GM19239 (cell line): ENCODE measurements at places on chromosomes 6 and 20.

DNA sequence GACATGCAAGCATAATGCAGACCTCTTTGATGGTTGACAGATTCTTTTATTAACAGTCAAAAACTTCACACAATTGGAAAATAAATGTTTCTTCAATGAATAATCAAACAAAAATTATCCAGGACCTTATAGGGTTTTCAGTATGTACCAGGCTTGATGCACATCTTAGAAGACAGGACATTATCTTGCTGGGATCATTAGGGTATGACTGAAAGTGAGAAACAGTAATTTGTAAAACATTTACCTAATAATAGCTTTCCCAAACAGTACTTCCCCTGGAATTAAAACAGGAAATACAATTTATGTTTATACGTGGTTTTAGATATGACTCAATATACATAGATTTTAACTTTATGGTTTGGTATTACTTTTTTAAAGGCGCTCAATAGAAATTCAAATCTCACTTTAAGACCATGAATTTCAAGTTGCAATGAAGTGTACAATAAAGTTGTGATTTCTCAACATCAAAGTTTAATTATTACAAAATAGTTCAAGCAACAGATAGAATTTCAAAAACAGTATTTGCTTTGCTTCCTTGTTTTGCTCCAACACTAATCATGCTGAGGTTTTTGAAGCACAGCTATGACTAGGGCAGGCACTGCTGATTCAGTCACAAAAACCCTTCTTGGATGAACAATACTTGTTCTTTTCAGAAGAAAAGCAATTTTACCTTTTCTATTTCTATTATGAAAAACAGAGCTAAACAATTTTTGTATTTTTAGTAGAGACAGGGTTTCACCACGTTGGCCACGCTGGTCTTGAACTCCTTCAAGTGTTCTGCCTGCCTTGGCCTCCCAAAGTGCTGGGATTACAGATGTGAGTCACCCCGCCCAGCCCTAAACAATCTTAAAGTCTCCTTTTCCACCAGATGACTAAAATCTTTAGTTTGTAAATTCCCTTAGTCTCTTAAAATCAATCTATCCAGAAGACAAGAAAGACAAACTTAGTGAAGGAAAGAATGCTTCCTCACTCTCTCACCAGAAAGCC is 13.7 kb downstream of the SOD2 start:
- DNase-seq: no peak

- no peak for DNase-seq
These were observed 20.2 kb upstream of the FHL5 start for GRCh38 chr6:96542702-96543101.

DNA sequence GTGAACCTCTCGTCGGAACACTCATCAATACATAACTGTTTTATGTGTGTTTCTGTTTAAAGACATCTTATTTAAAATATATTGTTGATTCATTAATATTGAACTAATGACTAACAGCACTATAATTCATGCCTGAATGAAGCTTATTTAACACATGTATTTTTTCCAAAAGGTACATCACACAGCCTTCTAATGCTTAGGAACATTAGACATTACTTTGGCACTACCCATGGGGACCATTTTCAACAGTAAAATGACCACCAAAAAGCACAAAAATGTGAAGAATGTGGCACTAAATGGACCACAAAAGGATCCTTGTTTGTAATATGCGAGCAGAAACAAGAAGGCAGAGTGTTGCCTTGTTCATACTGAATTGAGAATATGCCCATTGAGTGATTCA is 109.2 kb downstream of the CEP57L1 start:
- DNase-seq: no peak

DNA sequence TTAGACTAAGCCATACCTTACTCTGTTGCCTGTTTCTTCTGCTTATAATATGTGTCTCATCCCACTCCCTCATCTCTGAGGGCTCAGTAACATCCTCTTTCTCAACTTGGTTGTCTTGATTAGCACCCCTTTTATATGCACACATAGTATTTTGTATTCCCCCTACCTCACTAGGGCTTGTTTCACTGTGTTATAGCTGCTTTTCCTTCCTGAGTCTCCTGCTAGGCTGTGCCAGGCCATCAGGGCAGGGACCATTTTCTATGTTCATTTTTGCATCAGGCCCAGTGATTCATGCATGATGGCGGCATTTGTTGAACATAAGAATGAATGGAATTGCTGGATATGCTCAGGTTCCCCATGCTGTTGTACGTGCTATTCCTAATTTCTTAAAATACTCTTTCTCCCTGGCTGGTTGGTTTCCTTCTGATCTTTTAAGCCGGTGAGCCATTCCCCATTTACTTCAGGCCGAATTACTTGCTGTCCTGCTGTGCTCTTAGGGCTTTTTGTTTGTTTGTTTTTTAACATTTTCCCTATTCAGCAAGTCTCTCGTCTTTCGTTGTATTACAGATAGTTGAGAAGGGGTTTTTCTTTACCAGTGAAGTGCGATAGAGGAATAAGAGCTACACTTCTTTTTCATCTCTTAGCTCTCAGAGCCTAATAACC is 183.2 kb downstream of the CARMIL1 start:
- no peak for DNase-seq

GRCh38 chr6:39276379-39276995 is 37.7 kb downstream of the KCNK17 start:
- DNase-seq: no peak

DNA sequence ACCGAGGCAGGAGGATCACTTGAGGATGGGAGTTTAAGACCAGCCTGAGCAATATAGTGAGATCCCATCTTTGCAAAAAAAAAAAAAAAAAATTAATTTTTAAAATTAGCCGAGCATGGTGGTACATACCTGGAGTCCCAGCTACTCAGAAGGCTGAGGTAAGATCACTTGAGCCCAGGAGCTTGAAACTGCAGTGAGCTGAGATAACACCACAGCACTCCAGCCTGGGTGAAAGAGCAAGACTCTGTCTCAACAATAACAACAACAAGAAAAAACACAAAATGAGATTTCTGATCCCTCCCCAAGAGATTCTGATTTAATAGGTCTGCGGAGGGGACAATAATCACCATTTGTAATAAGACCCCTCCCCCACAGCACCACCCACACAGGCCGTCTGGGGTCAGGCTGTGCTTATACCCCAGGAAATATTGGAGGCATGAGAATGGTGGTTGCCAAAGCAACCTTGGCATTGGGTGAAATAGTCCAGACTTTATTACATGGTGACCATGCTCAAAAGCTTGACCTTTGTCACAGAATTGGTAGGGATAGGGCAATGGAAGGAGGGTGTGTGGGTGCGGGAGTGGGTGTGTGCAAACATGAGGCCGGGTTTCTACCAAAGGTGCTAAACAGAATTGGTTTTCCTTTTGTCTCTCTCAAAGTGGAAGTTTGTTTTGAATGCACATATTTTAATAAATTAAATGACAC is 24.4 kb upstream of the ADTRP start:
- DNase-seq: no peak

GRCh38 chr6:3285049-3285639 is 26.4 kb downstream of the PSMG4 start:
- no peak for DNase-seq

DNA sequence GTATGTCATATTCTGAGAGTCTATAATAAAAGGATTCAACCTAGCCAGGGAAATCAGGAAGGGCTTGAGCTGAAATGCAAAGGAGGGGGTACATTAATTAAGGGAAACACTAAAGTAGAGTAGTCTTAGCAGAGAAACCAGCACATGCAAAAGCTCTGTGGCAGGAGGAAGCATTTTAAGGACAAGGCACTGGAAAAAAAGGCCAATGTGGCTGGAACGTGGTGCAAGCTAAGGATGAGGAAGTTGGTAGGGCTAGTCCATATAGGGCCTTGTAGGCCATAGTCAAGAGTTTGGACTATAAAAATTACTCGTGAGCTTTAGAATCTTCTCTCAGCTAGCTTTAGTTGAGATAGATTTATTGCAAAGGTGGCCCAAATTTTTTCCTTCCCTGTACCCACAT is 75.2 kb upstream of the TOP1 start:
- no peak for DNase-seq

DNA sequence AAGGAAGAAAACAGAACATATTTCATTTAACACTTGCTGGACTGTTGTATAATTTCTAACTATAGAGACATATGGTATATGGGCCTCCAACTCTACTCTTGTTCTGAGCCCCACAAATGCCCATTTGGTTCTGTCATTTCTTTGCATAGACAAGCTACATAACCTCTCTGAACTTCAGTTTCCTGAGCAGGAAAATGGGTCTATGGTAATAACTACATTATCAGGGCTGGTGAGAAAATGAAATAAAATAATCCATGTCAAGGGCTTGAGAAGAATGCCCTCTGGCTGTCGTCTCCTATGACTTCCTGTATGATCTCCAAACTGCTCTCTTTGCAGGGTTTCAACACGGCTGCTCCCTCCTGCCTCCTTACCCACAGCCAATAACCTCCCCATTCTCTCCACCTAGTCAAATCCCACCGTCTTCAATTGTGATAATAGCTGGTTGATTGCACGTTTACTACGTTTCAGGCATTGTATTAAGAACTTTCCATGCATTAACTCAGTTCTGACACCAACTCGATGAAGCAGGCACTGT is 12.0 kb downstream of the ZCCHC3 start:
- no peak for DNase-seq

DNA sequence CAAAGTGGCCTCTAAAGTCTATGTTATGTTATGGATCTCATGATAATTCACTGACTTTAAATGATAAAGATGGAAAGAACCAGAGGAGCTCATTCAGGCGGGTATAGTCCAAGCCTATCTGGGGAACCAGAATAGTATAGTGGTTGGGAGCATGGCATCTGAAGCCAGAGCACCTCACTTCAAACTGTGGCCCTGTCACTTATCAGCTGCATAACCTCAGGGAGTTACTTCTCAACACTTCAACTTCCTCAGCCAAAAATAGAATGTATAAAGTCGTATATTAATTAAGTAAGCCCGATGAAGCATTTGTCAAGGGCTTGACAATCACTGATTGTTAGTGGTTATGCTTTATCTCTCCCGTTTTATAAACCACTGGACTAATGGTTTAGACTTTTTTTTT is 112.7 kb downstream of the RTN4IP1 start:
- DNase-seq: no peak

DNA sequence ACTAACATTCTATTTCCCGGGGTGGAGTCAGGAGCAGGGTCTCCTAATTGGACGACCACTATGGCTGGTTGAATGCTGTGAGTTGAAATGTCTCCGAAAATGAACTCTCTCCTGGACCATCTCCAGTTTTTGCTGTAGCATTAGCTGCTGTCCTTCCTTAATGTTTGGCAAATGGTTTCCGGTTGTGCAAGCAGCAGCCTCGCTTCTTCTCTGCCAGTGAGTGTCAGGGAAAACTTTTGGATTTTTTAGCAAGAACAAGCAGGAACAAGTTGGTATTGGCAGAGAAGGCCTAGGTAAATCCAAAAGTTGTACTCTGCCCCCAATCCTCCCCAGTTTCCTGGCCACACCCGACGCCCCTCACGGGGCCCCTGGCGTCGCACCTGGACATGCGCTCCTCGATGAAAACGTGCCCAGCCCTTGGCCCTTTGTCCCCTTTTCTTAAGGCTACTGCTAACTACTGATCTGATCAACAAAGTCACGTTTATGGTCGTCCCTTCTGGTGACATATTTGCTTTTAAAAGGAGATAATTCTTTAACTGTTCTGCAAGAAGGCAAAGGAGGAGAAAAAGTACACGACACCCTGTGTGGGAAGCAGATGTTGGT is 103.2 kb downstream of the ARMC2 start:
- no peak for DNase-seq

GRCh38 chr6:123105561-123105960 is 109.5 kb downstream of the CLVS2 start:
- DNase-seq: no peak

DNA sequence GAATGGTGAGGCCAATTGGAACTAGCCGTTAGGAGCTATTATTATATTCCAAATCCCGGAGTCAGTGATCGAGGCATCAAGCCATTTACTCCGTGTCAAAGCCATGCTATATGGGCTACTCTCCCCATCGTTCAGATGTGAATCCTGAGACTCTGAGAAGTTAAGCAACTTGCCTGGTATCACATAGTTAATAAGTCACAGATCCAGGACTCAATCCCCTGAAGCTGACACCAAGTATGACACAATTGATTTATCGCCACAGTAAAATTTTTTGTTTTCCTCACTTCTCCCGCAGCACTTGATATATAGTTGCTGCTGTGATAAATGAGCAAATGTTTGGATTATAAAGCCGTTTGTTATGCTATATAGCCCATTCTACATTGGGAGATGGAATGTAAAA is 50.8 kb upstream of the TSHZ2 start:
- no peak for DNase-seq

- no peak for DNase-seq
These were observed 124.9 kb downstream of the ANKRD60 start for GRCh38 chr20:58103517-58103904.

DNA sequence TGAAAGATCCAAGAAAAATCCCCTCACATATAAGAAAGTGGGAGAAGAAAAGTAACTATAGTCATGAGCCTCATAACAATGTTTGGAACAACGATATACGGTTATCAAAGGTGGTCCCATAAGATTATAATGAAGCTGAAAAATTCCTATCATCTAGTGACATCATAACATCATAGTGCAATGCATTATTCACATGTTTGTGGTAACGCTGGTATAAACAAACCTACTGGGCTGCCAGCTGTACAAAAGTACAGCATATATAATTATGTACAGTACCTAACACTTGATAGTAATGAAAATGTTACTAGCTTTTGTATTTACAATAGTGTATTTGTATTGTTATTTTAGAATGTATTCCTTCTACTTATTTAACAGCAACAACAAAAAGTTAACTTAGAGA is 240.7 kb downstream of the RNGTT start:
- no peak for DNase-seq

DNA sequence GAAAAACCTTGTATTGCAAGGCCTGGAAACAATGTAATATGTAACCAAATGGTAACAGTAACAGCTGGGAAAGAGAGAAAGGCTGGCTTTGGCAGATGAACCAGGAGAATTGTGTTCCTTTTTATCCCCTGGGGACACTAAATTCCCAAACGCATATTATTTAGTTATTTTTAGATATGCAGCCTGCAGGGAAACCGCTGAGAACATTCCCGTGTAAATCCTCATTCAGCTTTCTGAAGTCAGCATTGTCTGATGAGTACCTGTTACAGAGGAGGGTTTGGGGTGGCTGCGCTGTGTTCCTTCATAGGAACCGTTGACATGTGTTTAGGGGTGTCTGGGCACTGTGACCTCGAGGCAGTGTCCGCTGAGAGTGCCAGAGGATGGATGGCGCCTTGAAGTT is 101.3 kb downstream of the SMOC2 start:
- no peak for DNase-seq

DNA sequence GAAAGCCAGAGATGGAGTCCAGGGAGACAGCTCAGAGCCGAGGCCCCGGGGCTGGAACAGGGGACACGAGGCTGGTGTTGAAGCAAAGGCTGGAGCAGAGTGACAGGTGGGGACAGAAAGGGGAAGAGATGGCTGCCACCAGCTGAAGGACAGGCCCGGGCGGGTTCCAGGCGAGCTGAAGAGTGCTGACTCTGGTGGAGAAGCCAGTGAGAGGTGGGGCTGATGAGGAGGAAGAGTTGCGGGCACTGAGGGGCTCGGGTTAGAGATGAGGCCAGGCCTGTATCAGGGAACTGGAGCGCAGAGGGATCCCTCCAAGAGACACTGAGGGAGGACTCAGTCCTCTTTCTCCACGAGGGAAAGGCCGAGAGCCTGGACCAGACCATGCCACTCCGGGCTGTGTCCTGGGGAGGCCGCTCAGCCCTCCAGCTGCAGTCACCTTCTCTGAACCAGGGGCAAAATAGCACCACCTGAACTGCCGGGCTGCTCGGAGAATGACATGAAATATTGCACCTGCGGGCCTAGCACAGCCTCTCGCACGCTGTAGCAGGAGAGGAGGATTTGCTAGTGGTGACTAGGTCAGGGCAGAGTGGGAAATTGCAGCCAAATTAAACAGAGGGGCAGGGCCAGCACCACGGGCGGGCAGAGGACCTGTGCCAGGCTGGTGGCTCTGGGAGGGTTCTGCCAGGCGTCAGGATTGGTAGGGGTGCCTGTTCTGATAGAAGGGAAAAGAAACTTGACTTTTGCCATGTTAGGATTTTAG is 175.9 kb downstream of the ZDHHC14 start:
- no peak for DNase-seq
